ENCODE measurements at places on chromosomes 1 and 21.
A peak's percentile ranks its signal among the peaks of the same experiment; 100 is the strongest.

- no peak for DNase-seq
These were observed 16.4 kb downstream of the PPP2R5A start for GRCh38 chr1:212301580-212301979.

DNA sequence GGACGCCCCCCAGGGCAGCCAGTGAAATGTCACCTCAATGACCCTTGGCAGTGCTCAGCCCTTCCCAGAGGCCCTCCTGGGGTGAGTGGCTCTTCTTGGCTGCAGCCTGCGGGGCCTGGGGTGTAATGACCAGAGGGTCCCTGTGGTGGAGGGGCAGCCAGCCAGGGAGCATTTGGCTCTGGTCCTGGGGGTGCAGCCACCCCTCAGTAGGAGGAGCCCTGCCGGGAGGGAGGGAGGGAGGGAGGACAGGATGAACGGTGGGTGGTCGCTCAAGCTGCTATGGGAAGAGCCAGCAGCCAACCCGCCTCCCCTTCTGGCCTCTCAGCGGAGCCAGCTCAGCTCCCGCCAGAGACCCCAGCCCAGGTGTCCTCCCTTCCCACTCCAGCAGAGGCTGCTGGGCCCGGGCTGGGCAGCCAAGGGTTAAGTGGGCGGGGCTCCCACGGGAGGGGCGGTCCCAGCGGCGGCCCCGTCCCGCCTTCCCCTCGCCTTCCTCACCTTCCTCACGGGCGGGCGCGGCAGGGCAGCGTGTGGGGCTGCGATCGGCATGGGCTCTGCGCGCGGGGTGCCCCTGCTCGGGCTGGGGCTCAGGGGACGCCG lies 9.0 kb upstream of the PLCH2 start:
- peak; percentile 22 for DNase-seq

- no peak for DNase-seq
These were observed 10.6 kb upstream of the TRIM33 start for GRCh38 chr1:114521396-114522263.

DNA sequence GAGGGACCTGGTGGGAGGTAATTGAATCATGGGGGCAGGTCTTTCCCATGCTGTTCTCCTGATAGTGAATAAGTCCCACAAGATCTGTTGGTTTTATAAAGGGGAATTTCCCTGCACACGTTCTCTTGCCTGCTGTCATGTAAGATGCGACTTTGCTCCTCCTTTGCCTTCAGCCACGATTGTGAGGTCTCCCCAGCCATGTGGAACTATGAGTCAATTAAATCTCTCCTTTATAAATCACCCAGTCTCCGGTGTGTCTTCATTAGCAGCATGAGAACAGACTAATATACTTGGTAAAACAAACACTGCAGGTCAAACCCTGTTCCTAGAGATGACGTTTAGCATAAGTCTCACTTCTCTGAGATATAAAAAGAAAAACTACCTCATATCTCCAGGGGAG lies 148.3 kb downstream of the MATN1 start:
- DNase-seq, result no peak

DNA sequence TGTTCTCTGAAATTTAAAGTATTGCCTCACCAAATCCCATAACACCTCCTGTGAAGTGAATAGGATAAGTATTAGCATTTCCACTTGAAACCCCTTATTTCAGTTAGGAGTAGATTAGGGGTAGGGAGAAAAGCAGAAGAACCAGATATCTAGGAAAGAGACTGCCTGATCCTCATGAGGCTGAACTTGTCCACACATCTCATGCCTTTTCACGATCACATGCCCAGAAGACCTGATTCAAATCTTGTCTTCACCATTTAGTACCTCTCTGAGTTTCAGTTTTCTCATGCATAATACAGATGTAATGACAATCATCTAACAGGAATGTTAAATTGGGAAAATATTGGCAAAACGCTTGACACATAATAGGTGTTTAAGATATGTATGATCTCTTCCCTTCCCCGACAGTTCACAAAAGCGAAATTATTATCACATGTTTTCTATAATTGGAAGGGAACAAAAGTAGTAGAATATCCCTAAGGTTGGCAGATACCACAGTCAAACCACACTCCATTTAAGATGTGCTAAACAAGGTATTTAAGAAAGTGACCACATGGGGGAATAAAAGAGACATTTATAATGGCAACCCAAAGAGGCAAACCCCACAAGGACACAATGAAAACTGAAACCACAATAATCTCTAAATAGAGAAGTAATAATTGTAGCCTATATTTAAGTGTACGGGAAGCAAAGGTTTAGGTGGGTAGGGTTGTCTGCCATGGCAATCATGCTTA lies 25.2 kb downstream of the GFI1 start:
- no peak for DNase-seq

DNA sequence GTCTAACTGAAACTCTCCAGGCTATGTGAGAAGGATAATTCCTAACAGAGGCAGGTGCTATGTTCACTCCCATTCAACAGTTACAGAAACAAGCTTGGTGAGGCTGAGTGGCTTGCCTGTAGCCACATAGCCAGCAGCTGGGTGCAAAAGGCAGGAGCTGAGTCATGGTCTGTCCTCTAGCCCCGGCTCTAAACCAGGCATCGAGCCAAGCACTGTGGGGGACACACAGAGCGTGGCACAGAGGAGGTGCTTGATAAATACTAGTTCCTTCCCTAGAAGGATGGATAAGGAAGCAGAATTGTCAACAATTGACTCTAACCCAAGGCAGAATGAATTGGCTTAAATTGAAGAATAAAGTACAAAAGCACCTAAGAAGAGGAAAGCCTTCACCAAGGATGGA lies 10.4 kb upstream of the KCNA2 start:
- DNase-seq, result no peak

DNA sequence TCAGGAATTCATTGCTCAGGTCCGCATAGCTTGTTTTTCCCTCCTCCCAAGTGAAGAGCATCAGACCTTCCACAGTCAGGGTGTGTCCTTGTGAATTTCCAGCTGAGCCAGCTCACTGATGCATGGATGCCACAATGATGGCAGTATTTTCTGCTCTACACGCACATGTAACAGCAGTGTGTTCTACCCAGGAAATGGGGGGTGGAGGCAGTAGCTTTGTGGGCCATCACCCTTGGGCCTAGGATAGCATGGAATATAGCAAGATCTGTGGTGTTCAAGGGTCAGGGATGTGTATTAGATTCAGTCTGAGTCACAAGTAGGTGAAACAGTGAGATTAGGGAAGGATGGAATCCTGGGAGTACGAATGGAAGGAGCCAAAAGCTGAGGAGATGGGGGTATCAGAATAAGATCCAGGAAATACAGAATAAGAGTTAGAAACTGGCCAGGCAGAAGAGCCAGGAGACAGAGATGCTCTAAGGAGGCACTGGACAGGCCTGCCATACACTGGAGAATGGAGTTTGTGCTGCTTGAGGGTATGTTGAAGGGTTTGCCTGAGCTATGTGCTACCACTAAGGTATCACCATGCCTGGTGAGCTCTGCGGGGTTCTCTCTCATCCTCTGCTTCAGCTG lies 90.6 kb upstream of the CNIH3 start:
- DNase-seq, result no peak

DNA sequence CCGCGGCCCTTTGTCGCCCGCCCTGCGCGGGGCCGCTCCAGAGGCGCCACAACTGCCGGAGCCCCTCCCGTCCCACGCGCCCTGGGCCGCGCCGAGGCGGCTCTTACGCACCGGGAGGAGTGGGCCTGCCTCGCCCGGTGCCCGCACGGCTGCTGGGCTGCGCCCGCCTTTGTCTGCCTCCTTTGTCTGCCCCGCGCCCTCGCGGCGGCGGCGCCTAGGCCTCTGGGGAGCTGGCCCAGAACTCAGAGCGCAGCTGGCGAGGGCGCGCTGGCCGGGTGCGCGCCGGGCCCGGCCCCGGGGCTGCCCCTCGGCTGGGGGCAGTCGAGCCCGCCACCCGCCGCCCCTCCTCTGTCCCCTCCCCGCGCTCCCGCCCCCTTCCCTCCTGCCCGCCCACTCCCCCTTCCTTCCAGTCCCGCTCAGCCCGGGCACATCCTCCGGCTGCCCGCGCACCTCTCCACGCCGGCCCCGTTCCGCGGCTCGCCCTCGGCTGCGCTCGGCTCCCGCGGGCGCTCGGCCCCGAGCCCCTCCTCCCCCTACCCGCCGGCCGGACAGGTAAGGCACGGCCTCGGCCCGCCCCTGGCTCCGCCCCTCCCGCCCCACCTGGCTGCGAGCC lies at the start of gene DRAXIN:
Gene DRAXIN (plus strand): TSS at position 409 of the 613 bp plus-strand sequence. CDS start 14,549 bp downstream, outside the sequence.
- DNase-seq, result no peak

DNA sequence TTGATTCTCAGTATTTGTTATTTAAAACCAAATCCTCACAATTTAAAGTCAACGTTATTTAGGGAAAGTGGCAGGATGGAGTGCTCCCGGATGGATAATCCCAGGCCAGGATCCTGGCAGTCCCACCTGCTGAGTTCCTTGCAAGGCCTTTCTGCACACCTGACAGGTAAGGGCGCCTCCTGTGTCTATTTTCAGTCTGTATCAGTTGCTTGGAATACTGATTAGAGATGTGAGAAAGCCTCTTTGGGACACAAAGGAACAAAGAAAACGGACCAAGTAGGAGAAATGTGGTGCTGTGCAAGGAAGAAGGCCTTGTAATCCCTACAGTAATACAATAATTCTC lies 12.2 kb downstream of the STYXL2 start:
- DNase-seq, result no peak

DNA sequence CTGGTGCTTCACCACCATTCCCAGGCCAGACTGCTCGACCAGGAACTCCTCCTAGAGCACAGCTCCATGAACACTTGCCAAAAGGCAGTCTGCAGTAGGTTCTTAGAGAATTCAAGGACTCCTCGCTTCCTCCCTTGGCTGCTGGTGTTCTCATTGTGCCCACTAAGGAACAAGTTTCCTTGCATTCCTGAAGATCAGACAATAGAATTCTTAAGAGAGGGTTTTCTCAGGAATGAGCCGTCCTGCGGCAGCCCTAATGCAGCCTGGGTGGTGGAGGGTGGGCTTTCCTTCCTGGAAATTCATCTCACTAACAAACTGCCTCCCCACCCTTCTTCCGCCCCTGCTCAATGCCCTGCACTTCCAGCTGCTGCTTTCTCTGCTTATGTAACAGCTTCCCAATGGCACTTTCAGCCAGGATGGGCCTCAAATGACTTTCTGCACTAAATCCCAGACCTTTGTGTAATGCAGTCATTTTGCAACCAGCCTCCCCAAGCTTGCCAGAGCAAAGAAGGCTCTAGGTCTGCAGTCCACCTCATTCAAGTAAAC lies 287.9 kb downstream of the PLPP3 start:
- DNase-seq, result no peak

GRCh38 chr21:15763359-15763758 lies 33.6 kb downstream of the USP25 start:
- DNase-seq, result no peak

DNA sequence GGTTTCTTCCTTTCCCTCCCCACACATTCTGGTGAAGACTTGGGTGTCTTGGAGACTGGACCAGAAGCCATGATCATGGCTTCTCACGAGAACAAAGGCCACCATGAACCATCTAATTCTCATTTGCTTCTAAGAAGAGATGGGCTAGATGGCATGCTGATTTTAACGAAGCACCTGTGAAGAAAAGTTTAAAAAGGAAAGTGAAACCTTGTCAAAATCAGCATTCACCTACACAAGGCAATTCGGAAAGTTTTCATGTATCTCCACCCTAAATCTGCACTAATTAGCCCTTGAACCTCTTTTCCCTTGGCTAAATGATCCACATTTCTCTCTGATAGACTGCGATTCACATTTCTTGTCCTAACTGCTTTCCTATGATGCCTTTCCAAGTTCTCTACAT lies 114.3 kb upstream of the RAVER2 start:
- DNase-seq, result no peak

DNA sequence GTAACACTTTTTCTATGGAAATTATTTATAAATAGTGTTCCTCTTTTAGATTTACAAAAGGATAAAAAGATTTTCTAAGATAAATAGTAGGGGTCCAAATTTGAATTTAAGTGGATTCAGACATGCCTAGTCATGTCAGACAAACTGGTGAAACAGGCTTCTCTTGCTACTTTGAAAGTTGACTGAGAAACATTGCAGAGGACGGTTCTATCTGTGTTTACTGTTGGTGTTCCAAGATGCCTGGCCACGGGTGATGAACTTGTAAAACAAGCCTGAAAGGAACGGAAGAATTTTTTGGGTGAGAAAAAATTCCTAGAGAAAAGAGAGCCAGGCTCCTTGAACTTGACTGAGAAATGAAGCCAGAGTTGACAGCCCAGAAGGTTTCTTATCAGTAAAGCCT lies 2.2 kb downstream of the KRTAP19-1 start:
- DNase-seq, result no peak

- DNase-seq, result no peak
These were observed 265.0 kb downstream of the SDCCAG8 start for GRCh38 chr1:243520831-243521230.

DNA sequence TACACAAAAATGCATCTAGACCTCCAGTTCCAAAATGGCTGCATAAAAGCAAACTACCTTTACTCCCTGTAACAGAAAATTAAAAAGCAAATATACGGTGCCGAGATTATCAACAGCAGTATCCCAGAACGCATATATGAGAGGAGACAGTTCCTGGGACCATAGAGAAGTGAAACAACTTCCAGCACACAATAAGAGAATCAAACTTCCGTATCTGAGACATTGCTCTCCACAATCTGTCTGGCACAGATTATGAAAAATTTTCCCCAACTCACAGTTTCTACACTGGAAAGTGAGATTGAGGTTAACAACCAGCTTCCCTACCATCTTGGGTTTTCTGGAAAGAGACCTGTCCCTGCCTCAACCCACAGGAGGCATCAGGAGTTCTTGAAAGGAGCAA lies 47.2 kb upstream of the ST6GALNAC3 start:
- no peak for DNase-seq

DNA sequence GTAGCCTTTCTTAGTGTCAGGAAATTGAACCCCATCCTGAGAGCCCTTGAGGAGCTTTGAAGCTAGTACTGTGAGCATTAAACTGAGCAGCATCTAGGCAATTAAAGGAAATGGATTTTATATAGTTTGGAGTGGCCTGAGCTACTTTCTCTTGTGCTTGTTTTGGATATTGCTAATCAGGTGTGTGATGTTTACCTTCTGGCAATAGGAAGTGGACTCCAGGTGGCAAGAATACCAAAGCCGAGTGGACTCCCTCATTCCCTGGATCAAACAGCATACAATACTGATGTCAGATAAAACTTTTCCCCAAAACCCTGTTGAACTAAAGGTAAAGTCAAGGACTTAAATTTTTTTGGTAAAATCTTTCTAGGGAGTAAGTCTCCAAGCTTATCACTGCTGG lies 79.4 kb downstream of the MACF1 start:
- DNase-seq, result no peak
